ENCODE measurements at places on chromosomes 6 and 20. TPM values are rescaled to one million over a fixed set of nuclear protein-coding genes. Genes with fewer than 3 reads are reported as not detected.
A peak's percentile ranks its signal among the peaks of the same experiment; 100 is the strongest.

- no peak for ATAC-seq
These were observed 900.0 kb downstream of the KIF16B start for GRCh38 chr20:15673206-15673605.

GRCh38 chr6:27138837-27139755, 108.4 kb upstream of the PRSS16 start:
- ATAC-seq, result peak; percentile 81

- no peak for ATAC-seq
These were observed 6.3 kb downstream of the ZMYND8 start for GRCh38 chr20:47350181-47350550.

Gene COL11A2
- 2.5 TPM for total RNA-seq
